ENCODE measurements at places on chromosomes 2 and 18.
A peak's percentile ranks its signal among the peaks of the same experiment; 100 is the strongest.

DNA sequence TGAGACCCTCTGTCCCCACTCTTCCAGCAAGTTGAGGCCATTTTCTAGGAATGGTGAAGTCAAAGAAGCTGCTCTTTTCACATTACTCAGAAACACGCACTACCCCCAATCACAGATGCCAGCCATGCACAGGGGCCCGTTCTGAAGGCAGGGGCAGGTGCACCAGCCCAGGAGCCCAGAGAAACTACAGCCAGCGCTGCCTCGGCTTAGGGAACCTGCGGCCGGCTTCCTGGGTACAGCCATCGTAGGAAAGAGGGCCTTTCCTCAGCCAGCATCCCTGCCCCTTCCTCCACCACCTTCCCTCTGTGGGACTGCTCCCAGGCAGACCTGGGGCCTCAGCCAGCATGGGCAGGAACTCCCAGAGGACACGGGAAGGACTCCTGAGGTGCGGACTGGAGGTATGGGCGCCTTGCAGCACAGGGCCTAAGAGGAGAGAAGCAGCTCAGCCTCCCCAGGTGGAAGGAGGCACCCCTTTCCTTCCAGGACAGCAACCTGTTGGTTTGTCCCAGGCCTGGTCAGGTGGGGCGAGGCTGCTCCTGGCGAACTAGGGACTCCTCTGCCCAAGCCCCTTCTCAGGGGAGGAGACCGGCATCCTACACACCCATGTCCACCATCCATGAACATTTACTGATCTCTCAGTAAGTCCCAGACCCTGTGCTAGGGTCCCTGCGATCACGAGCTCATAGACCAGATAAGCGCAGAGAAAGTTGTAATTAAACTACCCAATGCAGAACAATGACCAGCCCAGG lies 99.0 kb upstream of the ID2 start:
- DNase-seq, result no peak

- no peak for DNase-seq
These were observed 22.8 kb upstream of the APCDD1 start for GRCh38 chr18:10431680-10432079.

- no peak for DNase-seq
These were observed 79.3 kb downstream of the FBXO15 start for GRCh38 chr18:74068296-74068695.

GRCh38 chr2:15869871-15870270 lies 70.5 kb upstream of the MYCN start:
- DNase-seq, result no peak

GRCh38 chr2:195473862-195474261 lies 183.2 kb upstream of the SLC39A10 start:
- DNase-seq, result no peak

GRCh38 chr2:42846932-42847595 lies 54.7 kb upstream of the HAAO start:
- DNase-seq, result no peak

- DNase-seq, result no peak
These were observed 72.4 kb upstream of the ATP5MC3 start for GRCh38 chr2:175253871-175254270.

DNA sequence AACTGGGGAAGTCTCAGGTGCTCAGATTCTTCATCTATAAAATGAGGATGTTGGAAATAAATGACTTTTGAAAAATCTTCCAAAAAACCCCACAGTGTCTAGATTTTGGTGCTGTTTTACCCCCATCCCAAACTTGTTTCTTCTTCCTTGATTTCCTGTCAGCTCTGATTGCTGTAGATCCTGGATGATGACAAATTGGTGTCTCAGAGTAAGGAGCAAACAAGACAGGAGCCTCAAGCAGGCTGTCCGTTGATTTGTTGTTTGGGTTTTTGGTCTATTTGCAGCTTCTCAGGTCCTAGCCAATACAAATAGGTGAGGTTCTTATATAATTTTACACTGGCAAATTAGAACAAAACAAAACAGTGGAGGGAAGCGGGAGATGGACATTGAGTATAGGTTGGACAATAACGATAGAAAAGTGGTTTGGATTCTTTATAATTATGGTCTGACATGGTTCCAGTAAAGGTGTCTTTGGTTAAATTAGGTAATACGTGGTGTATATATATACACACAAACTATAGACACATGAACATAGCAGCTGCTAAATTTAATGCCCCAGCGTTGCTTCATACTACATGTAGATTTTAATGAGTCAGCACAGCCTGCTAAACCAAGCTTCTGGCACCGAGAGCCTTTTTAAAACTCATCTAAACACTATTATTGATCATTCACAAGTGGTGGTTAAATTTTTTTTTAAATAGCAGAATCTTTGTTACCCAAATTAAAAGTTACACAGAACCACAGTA lies 142.5 kb downstream of the FMNL2 start:
- DNase-seq, result no peak

DNA sequence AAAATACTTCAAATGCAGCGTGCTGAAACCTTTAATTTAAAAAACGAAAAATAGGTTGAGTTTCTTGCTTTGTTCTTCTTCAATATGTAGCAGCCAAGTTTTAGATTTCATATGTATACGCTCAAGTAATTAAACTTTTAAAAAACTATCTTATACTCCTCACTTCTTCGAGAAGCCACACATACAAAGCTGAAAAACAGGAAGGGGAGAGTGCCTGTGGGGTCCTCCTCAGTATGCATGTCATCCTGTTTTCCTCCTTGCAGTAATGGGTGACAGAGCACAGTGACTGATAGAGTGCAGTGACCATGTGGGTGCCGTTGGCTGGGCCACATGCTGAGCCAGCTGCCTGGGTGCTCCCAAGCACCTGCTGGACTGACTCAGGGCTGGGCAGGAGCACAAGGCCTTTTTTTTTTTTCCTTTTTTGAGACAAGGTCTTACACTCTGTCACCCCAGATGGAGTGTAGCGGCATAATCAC lies 33.3 kb downstream of the UXS1 start:
- no peak for DNase-seq

GRCh38 chr18:28128659-28128980 lies 48.3 kb downstream of the CDH2 start:
- DNase-seq, result no peak

DNA sequence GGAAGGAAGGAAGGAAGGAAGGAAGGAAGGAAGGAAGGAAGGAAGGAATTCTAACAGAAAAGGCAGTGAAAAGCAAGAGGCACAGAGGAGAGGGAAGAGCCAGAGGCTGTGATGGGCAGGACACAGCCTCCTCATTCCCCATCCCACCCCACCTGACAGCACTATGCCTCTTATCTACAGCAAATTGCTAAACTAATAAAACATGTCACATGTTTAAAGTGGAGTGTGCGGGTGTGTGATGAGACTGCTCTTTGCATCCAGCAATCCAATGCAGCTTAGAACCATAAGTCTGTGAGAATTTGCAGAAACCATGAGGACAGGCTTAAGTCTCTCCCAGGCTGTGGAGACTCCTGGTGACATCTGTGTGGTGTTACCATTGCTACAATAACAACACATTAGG lies 108.4 kb upstream of the ALK start:
- no peak for DNase-seq

DNA sequence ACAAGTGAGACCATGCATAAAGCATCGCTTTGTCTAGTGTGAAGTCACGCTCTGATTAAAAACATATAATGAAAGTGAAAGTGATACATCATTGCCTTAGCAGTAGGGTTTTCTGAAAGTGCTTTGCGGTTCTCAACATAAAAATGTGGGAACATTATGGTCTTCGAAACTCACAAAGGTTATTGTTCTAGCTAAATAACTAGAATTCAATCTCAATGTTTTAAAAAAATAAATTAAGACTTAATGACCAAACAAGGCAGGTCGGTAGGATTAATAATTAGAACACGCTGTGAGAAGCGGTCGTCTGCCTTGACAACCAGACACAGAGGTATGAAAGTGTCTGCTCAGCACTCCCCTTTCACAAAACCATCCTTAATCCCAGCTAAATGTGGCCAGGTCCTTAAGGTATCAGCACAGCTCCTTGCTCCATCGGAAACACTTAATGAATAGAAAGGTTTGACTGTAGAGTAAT lies 42.2 kb downstream of the KLHL14 start:
- DNase-seq, result peak; percentile 93

- DNase-seq, result peak; percentile 98
These were observed 248.9 kb downstream of the MYCN start for GRCh38 chr2:16189029-16189835.

GRCh38 chr2:99618579-99619097 lies 128.8 kb upstream of the REV1 start:
- DNase-seq, result no peak

DNA sequence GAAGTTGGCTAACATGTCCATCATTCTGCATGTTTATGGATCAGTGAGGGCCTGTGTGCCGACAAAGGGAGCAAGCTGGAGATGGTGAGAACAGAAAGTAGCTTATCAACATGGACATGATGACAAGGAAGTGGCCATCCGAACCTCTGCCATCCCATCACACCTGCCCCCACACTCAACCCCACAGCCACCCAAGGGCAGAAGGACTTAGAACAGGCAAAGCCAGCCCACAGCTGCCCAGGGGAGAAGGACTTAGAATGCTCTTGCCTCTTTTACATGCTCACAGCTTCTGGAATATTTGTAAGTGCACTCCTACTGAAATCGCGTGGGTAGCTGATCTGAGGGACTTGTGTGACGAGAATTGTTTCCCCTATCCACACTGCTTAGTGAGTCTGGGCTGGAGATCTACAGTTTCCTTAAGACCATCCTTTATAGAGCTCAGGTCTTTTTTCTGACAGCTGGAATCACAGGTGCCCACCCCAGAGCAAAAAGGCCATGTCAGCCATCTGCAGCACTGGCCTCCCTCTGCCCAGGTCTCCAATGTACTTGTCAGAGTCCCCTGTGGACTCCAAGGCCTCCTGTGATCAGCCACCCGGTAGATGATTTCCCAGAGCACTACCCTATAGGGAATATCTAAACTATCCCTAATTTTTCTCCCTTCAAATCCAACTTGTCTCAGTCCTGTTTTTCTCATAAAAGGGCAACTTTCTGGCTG lies 154.1 kb downstream of the SMAD7 start:
- no peak for DNase-seq

DNA sequence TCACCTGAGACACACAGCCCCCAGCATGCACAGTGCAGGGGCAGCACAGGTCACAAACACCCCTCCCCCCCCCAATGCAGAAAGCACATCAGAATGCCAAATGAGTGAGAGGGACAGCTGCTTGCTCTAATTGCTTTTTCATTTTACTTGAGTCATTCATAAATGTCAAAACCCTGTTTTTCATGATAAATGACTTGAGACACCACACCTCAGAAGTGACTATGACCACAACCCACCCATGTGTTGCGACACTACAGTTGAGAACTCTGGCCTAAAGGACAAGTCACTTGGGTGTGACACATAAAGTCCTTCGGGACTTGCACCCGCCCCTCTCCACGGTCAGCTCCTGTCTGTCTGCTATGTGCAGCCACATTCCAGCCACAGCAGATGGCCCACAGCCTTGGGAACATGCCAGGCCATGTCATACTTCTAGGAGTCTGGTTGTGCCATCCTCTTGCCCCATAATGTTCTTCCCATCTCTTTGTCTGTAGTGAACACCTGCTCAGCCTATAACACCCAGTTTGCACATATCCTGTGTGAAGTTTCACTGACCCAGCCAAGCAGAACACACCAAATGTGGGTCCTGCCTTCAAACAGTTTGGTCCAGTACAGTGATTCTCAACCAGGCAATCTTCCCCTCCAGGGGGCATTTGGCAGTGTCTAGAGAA lies 30.2 kb upstream of the RIOK3 start:
- peak; percentile 39 for DNase-seq

- DNase-seq, result peak; percentile 47
These were observed 23.6 kb upstream of the KYNU start for GRCh38 chr2:142853912-142854311.

DNA sequence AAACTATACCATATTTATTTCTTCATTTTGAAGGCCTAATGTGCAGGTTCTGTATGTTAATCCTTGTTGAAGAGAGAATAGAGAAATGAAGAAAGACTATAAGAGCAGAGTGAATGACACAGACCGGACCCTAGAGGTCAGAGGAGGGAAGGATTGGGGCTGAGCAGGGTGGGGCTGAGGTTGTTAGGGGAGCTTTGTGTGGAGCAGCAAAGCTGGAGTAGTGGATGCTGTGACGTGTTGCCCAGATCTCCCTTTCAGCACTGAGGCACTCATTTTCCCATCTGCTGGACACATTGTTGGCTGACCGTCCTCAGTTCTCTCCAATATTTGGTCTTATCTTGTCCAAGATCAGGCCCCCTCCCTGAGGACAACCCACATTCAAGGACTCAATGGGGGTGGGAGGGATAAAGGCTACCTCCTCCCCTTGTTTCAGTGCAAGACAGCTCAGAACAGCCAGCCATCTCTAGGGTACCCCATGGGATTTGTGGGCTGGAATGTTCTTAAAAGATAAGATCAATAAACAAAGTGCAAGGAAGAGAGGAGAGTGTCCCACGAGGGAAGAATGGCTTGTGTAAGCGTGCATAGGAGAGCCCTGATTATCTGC lies 143.6 kb downstream of the TDRD15 start:
- DNase-seq, result no peak

- no peak for DNase-seq
These were observed 19.3 kb downstream of the GPR55 start for GRCh38 chr2:230905448-230906421.

DNA sequence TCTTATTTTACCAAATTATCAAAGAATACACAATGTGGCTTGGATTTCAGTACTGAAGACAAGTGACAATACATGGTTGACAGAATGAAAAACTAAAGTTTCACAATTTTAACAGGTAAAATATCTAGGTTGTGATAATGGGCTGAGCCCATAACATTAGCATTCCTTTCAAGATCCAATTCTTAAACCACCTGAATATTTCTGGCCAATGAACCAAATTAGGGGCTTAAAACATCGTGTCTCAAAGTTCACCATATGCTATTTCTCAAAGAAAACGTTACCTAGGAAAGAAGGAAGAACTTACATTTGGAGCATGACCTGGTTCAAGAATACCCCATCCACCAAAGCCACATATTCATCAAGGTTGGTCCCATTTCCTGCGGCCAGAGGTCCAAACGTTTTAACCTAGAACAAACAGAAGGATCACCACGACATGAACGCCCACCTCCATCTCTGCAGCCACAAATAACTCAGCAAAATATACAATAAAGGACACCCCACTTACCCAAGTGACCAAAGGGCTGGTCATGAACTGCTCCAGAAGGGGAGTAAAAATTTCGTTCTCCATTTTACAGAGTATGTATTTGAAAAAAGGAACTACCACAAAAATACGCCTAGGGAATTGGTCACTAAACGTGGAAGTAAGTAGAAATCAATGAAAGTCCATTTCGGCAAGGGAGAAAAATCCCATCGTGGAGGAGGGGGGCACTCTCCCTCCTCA lies 984 bp downstream of the CCDC88A start:
- peak; percentile 78 for DNase-seq

- no peak for DNase-seq
These were observed 223.0 kb upstream of the DPP10 start for GRCh38 chr2:114219456-114219855.

- DNase-seq, result no peak
These were observed 44.6 kb downstream of the SCN7A start for GRCh38 chr2:166449439-166449838.

DNA sequence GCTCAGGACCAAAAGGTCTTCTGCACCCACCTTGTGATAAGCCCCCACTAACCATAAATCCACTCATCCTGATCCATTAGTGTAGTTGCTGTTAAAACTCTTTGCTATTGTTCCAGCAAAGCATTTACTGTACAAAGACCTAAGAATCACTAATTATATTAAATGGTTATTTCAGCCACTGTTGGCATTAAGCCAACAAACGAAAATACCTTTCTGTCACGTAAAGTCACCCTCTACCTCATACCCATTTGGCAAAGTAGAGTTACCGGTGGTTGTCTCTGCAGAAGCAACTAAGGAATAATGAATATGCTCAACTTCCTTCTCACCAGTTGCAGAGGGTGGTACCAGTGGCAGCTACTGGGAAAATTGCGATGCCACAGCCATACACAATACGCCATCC lies 224.5 kb downstream of the SP3 start:
- no peak for DNase-seq

GRCh38 chr2:30213907-30214463 lies 17.3 kb upstream of the LBH start:
- DNase-seq, result no peak
